ENCODE measurements at places on chromosomes 3 and 15.

DNA sequence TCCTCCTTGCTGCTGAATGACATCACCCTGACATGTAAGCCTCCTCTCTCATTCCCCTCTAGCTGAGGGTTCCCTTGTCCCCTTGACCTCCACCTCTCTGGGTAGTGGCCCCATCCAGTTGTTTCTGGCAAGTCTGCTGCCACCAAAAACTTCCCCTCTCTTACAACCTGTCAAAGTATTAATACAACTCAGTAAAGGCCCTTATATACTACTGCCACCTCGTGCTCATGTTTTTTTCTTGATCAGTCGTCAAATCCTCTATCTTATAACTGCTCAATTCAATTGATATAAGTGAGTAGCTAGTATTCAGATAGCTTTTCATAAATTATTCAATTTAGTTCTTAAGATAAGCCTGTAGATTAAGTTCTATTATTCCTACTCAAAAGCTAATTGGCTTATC is 249.6 kb downstream of the MBNL1 start:
- DNase-seq: no peak

DNA sequence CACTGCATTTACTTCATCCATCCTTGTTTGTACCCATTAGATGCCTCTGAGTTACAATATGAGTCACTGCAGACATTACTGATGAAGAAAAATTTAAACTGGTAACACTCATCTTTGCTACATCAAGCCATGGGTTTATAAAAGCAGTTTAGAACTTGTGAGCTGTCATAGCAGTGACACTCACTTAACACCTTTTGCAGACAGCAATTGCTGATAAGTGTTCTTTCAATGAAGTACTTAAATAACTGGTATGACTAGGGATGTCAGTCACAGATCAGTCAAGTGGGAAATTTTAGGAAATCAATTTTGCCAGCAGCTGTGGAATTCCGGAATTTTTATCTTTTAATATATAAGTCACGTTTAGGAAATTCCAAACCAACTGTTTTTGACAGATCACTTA is 643.0 kb downstream of the TBL1XR1 start:
- no peak for DNase-seq

GRCh38 chr3:88321363-88322050 is 171.7 kb downstream of the C3orf38 start:
- DNase-seq: no peak

GRCh38 chr15:49902685-49903501 is 216.1 kb downstream of the ATP8B4 start:
- DNase-seq: no peak

DNA sequence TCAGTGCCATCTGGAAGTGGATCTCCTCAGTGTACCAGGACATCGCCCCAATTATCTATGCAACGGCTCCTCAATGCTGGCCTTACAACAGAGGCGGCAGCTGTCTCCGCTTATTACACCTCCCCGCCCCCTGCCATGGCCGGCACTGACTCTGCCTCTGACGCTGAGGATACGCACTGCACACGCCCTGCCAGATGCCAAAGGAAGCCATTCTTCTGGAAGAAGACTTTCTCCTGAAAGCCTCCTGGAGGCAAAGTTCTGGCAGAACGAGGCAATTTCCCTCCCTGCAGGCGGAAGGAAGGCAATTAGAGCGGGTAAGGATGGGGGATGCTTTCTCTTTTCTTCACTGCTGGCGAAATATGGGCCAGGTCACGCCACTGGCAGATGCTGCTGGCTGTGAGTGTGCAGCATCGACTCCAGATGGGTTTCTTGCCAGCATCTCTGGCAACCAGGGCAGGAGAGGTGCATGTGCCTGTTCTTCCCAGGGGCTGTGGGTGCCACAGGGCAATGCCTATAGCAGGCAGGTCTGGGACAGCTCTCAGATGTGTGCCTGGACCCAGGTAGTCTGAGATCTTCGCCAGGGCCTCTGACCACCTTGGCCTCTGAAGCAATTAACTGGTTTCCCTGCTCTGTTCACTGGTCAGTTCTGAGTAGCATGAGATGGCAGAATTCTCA is 62.2 kb upstream of the MRPS22 start:
- DNase-seq: no peak

Data from stimulated activated CD4-positive, alpha-beta T cell treated with anti-CD3 and anti-CD28 coated beads, Interleukin-15, amount 100 ng/mL, for 24 hours (primary cell).